CD4-positive, alpha-beta T cell (primary cell): ENCODE measurements at places on chromosomes 3 and 15.

- DNase-seq = peak; percentile 28
Measured at GRCh38 chr3:134483195-134483900, 2.4 kb downstream of the ANAPC13 start.

DNA sequence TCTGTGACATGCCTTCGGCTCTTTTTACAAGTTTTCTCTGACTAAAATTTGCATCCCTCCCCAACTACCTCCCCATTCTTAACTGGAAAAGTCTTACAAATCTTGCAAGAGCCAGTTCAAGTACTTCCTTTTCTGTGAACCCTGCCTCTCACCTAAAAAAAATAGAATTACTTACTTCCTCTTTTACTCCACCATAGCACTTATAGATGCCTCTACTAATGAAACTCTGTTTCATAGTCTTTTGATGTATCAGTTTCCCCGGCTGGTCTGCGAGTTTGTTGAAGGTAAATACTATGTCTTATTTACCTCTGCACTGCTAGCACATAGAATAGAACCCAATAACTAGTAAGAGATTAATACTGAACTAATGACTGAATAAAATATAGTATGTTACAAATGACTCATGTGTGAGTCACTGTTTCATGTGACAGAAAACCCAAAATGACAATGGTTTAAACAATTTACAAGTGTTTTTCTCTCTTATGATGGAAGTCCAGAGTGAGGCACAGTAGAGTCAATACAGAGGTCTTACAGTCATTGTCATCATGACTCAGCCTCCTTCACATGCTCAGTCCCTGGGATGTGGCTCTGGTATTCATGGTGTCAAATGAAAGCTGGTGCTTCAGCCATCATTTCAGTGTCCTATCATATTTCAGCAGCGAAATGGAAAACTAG lies 393.5 kb downstream of the RSL24D1 start:
- DNase-seq = no peak

DNA sequence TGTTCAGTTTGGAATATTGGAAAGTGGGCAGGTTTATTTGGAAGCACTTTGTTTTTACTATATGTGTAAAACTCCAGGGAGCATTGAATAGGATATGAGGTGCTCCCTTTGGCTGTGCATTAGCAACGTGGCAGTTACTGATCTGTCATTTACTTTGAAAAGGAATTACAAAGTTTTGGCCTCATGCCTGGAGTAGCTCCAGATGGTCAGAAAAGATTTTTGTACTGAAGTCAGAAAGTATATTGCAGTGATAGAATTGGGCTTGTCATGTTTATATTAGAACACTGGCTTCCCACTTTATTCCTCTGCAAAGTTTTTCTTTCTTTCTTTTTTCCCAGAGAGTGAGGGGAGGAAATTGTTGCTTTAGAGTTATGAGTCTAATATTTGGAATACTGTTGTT lies 26.1 kb downstream of the FNDC3B start:
- no peak for DNase-seq

- DNase-seq = no peak
Measured at GRCh38 chr15:22918056-22918455, 62.1 kb downstream of the CYFIP1 start.

DNA sequence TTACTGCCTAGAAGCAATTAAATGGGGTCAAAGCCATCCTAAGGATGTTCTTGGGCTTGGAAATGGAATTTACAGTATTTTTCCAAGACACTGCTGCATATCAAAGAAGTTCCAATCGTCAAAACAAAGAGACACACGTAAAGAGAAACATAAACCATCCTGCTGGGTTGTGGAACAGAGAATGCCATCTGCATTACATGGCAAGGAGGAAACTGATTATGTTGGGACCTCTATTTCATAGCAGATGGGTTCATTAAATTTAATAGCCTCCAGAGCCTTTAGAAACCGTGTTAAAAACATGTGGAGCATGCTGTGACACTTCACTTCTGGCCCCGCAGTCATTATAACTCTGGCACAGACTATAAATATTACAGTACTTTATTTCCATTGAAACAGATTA lies 154.6 kb downstream of the LRTM1 start:
- no peak for DNase-seq

DNA sequence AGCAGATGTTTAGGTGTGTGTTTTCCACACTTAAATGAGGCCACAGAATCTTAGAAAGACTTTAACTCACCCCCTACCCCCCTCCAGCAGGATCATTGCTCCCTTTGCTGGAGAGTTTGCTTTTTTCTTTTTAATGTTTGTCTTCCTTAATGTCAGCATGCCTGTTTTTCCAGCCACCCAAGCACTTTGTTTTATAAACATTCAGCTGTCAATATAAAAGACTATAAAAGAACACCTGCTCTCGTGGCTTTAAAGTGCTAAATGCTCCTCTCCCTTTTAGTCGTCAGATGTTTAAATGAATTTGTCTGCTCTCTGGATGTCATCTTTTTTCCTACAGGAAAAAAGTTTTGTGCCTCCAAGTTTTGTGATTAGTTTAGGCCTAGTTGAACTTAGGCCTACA lies 61.7 kb downstream of the SIDT1 start:
- no peak for DNase-seq

- DNase-seq = no peak
Measured at GRCh38 chr3:129046732-129047552, 13.6 kb upstream of the GP9 start.
